Right kidney (tissue), 9 donors: ENCODE measurements at places on chromosomes 7 and 10.
A peak's percentile ranks its signal among the peaks of the same experiment; 100 is the strongest.

DNA sequence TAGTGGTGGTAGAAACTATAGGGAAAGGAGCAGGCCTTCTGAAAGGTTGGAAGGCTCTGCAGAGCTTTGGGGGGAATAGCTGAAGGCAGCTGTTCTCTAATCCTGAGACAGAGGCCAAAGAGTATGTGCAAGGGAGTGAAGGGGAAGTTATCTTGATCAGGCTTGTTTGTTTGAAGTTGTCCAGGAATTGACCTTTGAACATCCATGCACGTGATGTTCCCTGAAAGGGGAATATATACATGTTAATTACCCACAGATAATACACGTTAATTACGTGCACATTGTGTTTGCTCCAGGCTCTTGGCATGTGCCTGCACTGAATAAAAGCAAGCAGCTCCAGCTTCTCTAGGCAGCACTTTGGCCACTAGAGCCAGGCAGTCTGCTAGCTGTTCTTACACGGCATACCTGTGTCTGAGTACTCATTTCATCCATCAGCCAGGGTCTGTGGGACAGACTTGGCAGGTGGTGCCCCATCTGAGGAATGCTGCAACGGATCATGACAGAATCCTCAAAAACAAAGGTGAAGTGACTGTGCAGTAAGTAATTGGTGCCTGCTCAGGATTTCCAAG is 18.0 kb upstream of the STARD3NL start:
- no peak for DNase-seq

DNA sequence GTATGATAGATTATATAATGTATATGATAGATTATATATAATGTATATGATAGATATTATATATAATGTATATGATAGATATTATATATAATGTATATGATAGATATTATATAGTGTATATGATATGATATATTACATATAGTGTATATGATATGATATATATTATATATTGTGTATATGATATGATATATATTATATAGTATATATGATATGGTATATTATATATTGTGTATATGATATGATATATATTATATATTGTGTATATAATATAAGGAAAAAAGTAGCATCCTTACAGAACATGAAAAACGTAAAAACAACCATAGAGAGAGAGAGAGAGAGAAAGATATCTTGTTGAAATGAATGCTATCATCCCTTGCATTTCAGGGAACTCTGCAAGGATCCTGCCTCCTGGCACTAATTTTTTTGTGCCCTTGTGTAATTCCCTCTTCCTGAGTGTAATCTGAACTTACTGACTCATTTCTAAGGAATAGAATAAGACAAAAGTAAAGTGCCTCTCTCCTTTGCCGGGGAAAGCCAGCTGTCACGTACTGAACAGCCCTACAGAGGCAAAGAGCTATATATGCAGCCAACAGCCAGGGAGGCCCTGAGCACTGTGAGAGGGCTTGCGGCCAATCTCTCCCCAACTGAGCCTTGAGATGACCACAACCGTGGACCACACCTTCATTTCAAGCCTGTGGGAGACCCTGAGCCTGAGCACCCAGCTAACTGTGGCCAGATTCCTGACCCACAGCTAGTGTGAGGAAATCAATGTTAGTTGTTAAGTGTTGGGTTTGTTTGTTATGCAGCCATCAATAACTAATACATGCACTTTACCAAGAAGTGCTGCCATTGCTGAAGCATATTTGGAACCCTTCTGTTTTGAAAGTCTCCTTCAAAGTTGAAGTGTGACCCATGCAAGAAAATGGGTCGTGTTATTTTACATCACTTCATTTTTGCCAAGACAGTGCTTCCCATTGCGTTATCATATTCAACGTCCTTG is 61.1 kb upstream of the EZH2 start:
- no peak for DNase-seq

DNA sequence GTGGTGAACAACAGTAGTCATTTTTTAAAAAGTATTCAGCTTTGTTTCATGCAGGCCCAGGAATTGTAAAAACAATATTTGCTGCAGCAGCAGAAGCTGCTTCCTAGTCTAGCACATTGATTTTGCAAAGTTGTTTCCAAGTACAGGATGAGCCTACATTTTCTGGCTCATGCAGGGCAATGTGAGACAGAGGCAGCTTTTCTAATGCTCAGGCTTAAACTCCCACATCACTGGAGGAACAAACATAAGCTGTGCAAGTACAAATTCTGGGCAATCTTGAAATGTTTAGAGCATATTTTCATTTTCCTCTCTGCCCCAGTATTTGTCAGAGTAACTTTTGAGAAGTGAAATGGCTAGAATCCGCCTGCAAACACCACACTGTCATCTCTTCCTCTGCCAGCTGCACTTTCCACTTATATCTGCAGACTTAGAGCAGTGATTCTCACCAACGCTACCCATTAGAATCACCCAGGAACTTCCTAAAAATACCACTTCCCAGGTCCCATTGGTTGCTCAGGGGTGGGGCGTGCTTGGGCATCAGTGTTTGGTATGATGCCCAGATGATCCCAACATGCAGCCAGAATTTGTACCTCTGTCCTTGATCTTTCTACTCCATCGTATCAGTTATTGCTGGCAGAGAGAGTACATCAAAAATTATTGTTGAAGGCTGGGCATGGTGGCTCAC is 304.1 kb upstream of the LRGUK start:
- DNase-seq = no peak

GRCh38 chr10:73590881-73591799 is at the start of gene USP54:
USP54 (minus strand) TSS chr10:73591342; CDS start chr10:73575658, 15,684 bp downstream.
- DNase-seq = peak; percentile 46

GRCh38 chr10:28928484-28928883 is 251.2 kb downstream of the BAMBI start:
- no peak for DNase-seq

- no peak for DNase-seq
Observed at GRCh38 chr7:33024189-33024757, 38.3 kb downstream of the NT5C3A start.

GRCh38 chr7:116465125-116465524 is 34.4 kb upstream of the CAV2 start:
- DNase-seq = no peak

GRCh38 chr10:102476466-102477141 is 25.3 kb upstream of the C10orf95 start:
- DNase-seq = no peak

DNA sequence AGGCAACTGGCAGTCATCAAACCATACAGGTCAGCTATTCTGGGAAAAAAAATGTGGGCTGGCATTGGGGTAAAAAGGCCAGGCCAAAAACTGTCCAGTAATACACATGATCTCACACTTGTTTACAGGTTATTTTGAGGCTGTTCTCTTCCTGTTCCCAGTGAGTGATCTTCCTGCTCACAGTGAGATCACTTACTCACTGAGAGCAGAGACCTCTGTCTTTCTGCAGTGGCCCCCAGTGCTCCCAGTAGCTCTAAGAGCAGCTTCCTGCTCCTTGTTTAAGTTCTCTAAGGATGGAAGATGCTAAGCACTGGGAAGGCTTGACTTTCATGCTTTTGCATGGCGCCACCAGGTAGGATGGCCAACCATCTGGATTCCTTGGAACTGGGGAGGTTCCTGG is 93.5 kb upstream of the KIAA1217 start:
- DNase-seq = no peak

GRCh38 chr10:133067149-133068105 is 20.3 kb upstream of the ADGRA1 start:
- DNase-seq = no peak

DNA sequence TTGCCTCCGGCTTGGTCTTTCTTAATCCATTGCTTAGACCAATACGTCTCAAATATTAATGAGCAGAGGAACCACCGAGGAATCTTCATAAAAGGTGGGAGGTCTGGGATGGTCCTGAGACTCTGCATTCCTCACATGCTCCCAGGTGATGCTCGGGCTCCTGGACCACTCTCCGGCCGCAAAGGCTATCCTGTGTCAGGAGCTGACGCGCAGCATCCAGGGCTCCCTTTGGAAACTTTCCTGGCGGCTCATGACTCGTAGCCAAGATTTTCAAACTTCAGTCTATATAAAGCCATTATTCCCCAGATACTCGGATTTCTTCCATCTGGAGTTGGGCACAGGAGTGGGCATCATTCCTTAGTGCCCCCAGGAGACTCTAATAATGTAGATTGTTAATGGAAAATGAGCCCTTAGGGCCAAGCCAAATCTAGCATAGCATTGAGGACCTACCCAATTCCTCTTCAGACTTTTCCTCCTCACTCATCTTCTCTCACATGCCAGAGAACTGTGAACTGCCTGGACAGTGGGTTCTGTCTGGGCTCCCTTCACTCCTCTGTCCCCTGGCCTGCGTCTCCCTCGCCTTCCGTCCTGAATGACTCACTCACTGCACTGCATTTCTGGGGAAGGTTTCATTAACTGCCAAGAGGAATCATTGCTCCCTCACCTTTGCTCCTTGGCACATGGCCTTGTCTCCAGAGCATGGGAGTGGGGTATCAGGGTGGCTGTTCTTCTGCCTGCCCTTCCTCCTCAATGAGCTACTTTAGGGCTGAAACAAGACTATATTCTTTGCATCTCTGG is 89.3 kb downstream of the MKI67 start:
- DNase-seq = no peak

DNA sequence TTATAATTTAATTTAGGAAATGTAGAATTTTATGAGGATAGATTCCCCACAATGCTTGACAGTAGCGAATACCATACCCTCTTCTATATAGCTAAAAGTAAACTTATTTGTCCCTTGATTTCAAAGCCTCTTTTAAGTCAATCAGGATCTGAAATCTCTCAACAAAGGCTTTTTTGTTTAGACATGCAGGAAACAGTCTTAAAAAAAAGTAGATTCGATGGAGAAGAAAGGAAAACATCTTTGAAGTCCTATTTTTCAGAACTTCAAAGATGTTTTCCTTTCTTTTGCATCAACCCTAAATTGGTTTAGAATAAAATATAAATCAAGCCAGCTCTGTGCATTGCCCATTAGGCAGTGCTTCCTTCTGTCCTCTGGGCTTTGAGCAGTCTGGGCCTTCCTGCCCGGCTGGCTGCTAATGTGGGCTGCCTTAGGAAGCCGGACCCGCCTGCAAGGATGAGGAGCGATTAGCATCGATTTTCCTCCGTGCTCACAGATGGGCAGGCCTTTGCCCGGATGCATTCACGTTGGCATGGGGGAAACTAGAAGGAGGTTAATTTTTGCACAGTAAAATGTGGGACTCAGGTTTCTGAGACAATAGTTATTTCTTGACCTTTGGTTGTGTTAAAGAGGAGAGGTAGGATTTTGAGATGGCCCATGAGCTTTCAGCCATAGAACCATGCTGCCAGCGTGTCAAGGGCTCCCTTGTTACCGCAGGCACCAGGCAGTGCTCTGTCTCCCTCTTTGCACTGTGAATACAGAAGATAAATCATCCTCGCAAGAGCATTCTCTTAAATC is 15.5 kb downstream of the MSRB2 start:
- peak; percentile 31 for DNase-seq
